ENCODE measurements at places on chromosomes 2 and 18. TPM values are rescaled to one million over a fixed set of nuclear protein-coding genes. Genes with fewer than 3 reads are reported as not detected.

Gene CENPA
- polyA plus RNA-seq, result not detected

Gene CCDC150
- 0.13 TPM for polyA plus RNA-seq

Gene PAX8
- 3.1 TPM for polyA plus RNA-seq

GRCh38 chr2:156538083-156538504 is 101.9 kb downstream of the GPD2 start:
- DNase-seq, result no peak

- DNase-seq, result peak; percentile 47
Measured at GRCh38 chr18:31102025-31102684, at the start of gene DSC2. Gene DSC2 (minus strand): TSS chr18:31102421. CDS start chr18:31101971, 450 bp downstream.

DNA sequence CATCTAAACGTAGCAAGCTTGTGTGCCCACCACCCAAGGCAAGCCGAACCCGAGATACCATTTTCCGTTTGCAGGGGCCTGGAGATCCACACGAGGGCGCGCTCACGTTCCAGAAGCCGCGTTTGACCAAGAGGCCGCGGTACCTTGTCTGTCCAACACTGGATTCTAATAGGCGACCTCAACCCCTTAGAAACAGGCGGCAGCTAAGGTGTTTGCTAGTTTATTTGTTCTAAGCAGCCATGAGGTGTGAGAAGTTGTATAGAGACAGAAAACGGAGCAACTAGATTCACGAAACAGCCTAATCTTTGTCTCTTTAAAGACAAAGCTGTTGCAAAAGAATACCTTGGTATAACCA is 4.2 kb downstream of the HOXD11 start:
- no peak for DNase-seq

- no peak for DNase-seq
Measured at GRCh38 chr2:148257276-148257675, 236.4 kb downstream of the MBD5 start.

- DNase-seq, result no peak
Measured at GRCh38 chr18:65762556-65762955, 11.7 kb downstream of the CDH7 start.

- DNase-seq, result no peak
Measured at GRCh38 chr2:237158194-237158593, 72.5 kb downstream of the COPS8 start.

DNA sequence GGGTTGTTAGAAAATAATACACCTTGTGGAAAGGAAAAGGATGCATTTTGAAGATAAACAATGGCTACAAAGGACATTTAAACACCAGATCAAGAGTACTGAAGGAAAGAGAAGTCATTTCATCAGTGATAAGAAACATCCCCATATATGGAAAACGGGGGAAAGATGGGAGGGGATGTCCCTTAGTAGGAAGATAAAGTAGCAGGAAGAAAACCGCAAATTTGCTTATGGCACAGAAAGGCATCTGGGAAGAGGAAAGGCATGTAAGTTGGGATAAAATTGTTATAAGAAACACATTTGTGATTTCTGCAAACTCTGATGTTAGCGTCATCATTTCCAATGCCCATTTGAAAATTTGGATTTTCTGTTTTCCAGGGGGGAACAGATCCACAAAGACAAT is 10.5 kb upstream of the LYPD1 start:
- DNase-seq, result no peak

DNA sequence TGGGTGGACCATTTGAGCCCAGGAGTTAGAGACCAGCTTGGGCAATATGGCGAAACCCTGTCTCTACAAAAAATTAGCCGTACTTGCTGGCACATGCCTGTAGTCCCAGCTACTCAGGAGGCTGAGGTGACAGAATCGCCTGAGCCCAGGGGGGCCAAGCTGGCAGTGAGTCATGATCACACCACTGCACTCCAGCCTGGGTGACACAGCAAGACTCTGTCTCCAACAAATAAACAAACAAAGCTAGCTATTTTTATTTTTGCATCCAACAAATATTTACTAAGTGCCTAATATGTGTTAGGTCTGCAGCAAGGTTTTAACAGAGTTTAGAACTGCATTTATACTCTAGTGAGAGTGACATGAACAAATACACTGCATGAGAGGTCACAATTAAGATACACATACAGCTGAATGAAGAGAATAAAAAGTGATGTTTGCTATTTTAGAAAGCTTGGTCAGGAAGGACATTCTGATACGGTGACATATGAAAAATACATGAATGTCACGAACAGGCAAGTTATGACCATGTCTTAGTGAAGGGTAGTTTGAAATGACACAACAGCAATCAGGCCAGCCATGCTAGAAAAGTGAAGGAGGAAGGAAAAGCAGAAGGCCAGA is 83.2 kb upstream of the FRZB start:
- DNase-seq, result peak; percentile 44

GRCh38 chr2:100482741-100483140 is 12.5 kb downstream of the NMS start:
- no peak for DNase-seq

DNA sequence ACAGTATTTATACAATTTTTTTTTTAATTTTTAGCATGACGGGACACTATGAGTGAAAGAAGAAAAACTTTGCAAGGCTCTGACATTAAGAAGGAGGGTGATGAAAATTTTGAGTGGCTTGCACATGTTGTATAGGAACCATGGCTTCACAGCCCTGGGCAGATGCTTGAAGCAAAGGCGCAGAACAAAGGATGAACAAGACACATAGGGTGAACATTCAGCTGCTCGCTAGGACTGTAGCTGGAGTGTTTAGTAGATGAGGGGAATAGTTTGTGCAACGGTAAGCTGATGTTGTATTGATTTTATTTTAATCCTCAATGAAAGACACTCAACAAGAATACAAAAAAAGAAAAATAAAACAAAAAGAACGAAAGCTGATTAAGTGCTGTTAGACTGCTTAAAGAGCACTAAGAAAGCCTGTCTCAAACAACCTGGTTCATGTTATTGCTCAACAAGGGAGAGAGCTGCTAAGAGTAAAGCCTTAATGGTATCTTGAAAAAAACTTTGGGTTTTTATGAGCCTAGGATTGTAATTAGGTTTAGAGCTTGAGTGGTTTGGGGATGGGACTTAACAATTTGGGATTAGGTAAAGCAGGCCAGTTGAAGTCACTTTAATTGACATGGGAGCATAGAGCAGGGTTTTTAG is 41.2 kb upstream of the GCFC2 start:
- no peak for DNase-seq

Measured in psoas muscle (tissue), 8 donors.